Epithelial cell of esophagus (primary cell): ENCODE measurements at places on chromosomes 11 and 22.

DNA sequence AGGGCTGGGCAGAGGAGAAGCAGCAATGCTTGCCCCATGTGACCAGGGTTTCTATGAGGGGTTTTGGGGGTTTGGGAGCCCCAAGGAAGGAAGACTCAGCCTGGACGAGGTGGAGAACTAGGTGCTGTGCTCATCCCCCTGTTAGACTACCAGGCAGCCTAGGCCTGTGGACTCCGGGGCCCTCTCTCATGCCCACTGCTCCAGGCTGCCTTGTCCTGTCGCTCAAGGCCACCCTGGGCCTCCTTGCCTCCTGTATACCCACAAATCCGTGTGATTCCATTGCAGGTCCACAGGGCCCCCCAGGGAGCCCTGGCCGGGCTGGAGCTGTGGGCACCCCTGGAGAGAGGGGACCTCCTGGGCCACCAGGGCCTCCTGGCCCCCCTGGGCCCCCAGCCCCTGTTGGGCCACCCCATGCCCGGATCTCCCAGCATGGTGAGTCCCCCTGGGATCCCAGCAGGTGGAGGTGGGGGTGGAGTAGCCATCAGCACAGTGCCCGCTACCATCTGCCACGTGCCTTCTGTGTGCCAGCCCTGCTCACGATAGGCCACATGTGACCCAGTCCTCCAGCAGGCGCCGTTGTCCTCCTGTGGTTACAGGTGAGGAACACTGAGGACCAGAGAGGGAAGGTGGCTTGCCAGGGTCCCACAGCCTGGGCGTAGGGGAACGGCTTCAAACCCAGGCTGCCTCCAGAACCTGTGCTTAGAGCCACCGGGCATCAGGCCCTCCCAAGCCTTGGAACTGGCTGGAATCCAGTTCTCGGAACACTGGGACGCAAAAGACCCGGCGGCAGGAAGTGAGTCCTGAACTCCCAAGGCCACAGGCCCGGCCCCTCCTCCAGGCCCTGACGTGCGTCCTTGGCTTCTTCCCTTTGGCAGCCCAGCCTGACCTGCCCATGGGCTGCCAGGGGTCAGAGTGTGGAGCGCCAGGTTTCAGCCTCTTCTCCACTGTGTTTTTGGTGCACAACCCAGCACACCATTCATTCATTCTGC is 26.6 kb downstream of the EMID1 start:
- DNase-seq, result no peak

- peak; percentile 70 for DNase-seq
Measured at GRCh38 chr11:8767466-8768142, 85.0 kb downstream of the RPL27A start.

DNA sequence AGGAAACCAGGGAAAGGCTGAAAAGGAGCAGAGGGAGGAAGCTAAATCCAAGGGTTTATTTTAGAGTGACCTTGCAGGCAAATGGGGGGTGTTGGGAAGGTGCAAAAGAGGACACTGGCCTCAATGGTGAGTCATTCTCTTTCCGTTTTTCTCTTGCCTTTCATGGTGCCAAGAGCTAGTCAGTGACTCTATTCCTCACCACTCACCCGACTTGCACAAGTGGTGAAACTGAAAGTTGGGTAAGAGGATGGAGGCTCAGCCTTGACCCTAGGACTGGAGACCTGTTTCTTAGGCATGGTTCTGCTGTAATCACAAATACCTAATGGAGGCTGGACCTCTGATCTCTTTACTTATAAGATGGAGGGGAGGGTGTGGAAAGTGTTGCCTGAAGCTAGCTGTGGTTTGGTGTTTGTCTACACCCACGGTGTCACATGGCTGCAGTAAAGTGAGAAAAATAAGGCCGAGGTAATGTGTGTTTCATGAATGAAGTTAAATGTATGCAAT is 67.3 kb upstream of the CREB3L1 start:
- peak; percentile 76 for DNase-seq

DNA sequence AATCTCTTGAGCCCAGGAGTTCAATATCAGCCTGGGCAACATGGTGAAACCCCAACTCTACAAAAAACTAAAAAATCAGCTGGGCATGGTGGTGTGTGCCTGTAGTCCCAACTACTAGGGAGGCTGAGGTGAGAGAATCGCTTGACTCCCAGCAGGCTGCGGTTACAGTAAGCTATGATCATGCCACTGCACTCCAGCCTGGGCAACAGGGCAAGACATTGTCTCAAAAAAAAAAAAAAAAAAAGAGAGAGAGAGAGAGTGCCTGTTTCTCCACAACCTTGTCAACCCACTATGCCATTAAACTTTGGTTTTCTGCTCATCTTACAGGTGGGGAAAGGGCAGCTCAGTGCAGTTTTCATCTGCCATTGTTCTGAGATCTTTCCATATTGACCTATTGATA is 5.1 kb downstream of the FOLR3 start:
- no peak for DNase-seq

DNA sequence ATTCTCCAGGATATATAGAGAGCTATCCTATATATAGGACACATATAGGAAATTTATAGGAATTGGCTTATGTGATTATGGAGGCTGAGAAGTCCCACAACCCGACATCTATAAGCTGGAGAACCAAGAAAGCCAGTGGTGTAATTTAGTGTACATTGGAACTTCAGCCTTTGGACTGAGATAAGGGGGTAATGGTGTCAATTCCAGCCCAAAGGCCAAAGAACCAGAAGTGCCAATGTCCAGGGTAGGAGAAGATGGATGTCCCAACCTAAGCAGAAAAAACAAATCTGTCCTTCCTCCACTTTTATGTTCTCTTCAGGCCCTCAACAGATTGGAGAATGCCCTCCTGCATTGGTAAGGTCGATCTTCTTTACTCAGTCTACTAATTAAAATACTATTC is 25.5 kb upstream of the SMCO4 start:
- DNase-seq, result no peak

DNA sequence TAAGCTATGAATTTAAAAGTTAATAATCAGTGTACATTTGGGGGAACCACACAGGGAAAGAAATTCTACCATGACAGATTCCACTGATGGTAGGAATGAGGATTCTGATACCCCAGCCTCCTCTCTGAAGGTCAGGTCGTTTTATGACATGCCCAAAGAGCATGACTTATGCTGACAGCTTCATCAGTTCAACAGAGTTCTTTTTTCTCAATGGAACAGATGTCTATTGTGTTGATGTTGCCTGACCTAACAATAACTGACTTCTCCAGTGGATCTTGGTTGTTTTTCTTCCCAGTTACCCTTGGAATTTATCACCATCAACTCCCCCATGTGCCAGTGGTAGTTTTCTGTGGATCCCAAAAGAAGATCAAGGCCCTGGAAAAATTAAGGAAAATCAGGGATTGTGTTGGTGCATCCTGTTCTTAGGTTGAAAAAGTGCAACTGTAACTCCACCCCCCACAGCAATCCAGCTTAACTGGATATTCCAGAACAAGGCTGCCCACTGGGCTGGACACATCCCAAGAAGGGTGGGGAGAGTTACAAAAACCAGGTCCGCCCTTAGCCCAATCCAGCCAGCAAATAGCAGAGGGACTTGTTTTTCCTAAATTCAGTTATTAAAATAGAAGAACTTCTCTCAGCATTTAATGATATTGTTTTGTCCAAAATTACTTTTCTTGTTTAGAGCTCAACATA is 31.5 kb upstream of the CAT start:
- DNase-seq, result peak; percentile 82

DNA sequence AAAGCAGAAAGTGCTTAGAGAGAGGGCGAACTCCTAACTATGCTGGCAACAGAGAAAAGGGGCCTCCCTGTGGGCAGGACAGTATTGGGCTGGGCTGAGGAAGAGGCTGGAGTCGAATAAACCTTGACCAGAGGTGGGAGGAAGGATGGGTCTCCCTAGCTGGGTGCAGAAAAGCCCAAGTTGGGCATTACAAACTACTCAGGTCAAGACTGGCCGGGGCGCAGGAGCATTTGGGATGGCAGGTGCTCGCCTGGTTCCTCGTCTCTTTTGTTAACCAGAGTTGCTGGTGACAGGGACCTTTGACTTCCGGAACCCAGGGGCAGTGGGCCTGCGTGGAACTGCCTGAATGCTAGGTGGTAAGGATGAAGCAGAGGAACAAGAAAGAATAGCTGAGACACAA is 80.3 kb upstream of the SHISAL1 start:
- DNase-seq, result no peak

GRCh38 chr22:19799322-19800190 is 39.0 kb downstream of the TBX1 start:
- no peak for DNase-seq

GRCh38 chr11:130633466-130633865 is 185.0 kb downstream of the ADAMTS15 start:
- peak; percentile 60 for DNase-seq

DNA sequence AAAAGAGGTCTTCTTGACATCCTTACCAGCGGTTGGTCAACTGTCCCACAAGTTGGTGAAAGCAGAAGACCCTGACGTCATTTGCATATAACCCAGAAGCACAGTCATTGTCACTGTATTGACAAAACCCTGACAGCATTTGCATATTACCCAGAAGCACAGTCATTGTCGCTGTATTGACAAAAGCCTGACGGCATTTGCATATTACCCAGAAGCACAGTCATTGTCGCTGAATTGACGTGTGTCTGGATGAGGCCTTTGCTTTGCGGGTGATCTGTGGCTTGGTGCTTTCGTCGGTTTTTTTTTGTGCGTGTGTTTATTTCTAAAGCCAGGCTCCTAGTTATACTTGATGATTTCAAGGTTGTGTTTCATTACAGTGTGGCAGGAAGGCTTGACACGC is 1145.2 kb downstream of the BRD1 start:
- no peak for DNase-seq

DNA sequence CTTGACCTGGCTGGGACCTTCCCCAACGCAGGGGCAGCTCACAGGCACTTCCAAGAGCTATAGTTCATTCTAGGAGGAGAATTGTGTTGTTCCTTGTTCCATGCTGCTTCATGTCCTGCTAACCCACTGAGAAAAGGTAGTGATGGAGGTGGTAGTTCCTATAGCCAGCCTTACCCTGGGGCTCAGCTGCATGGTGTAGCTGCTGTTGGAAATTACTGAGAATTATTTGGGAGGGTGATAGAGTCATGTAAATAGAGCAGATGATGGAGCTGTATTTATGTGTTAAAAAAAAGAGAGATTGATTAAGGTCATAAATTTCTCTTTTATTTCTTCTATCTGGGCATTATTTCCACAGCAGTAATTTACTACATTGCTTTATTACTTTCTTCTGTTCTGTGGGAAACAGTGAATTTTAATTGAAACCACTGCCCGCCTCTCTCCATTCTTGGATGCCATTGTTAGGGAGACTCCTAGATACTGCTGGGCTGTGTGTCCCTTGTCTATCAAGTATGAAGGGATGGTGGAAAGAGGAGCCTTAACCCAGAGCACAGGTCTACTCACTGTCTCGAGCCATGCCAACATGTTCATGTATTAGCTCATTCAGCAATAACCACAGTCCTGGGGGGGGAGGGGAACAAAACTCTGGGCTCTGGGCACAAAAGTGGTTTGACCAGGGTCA is 309.2 kb downstream of the FAT3 start:
- DNase-seq, result no peak
